Muscle of arm (tissue), 14 donors: ENCODE measurements at places on chromosomes 7 and 10. TPM values are rescaled to one million over a fixed set of nuclear protein-coding genes. Genes with fewer than 3 reads are reported as not detected.

Gene RADIL
- 4.0 TPM for polyA plus RNA-seq

Gene GRID2IP
- polyA plus RNA-seq: 0.57 TPM

Gene SPDYE6
- polyA plus RNA-seq: 1.4 TPM

Gene PTN
- polyA plus RNA-seq: 49.2 TPM

Gene USP6NL
- polyA plus RNA-seq: 11.4 TPM

Gene OR6B1
- not detected for polyA plus RNA-seq

Gene NRAP
- polyA plus RNA-seq: not detected

Gene SHH
- 0.10 TPM for polyA plus RNA-seq
